Left kidney (tissue), 8 donors: ENCODE measurements at places on chromosomes 2 and 18. TPM values are rescaled to one million over a fixed set of nuclear protein-coding genes. Genes with fewer than 3 reads are reported as not detected.
A peak's percentile ranks its signal among the peaks of the same experiment; 100 is the strongest.

DNA sequence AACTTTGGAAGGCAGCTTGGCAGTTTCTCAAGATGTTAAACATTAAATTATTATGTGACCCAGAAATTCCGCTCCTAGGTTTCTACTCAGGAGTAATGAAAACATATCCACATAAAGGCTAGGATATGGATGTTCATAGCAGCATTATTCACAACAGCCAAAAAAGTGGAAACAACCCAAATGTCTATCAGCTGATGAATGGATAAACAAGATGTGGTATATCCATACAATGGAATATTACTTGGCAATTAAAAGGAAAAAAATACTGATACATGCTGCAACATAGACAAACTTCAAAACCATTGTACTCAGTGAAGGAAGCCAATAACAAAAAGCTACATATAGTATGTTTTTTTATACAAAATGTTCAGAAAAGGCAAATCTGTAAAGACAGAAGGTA is 12.4 kb upstream of the FAM228A start:
- DNase-seq = no peak

- no peak for DNase-seq
These were observed 100.8 kb downstream of the RTN4 start for GRCh38 chr2:54949431-54949830.

DNA sequence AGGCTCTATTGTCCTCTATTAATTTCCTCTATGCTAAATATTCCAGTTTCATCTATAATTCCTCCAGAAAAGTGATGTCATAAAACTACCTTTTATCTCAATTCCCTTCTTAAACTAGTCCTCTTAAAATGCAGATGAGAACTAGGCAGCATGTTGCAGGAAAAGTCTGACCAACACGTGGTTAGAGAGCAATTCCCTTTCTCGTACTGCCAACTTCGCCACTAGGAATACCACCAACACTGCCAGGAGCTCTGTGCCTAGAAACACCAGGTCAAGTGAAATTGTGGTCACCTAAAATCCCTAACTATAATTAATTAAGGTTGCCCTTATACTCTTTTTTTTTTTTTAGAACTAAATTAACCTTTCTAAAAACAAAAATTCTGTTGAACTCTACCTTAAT is 127.7 kb downstream of the PPP1R1C start:
- no peak for DNase-seq

DNA sequence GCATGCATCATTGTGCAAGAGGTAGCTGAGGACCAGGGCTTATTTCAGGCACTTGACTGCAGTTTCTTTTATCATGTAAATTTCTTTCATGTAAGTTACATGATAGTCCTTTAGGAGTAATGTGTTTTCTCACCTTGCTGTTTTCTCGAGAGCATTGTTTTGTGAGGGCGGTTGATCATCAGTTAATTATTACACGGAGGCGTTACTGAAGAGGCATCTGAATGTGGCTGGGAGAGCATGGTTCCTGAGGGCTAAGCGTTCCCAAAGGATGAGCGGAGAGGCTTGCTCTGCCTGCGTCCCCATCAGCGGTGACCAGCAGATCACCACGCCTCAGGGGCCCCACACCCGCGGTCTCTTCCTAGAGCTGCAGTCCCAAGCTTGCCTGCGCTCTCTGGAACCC is 156.1 kb upstream of the NFATC1 start:
- DNase-seq = no peak

DNA sequence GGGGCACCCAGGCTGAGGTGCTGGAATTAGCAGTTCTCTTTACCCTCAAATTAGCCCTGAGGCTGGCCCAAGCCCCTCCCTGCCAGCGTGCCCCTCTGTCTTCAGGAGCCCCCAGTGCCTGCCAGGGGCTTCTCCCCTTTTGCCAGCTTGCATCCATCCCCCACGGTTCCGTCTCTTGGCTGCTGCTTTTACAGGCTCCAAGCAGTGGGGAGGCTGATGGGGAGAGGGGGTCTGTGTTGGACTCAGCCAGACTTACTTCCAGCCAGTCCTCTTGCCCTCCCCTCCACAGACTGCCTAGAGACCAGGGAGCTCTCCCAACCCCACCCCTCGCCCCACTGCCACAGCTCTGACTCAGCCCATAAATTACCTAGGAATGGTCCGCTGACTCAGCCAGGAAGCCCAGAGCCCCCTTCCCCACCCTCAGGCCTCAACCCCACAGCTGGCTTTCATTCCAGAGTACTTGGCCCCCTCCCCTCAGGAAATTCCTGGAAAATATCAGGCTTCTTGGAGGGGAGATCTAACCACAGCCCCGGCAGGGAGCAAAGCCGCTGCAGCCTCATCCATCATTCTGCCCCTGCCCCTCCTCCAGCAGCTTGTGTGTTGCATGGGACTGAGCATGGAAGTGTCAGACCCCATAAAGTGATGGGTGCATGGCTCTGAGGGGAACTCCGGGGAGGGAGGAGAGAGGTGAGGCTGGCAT is 184.6 kb downstream of the ZFP36L2 start:
- DNase-seq = peak; percentile 95

DNA sequence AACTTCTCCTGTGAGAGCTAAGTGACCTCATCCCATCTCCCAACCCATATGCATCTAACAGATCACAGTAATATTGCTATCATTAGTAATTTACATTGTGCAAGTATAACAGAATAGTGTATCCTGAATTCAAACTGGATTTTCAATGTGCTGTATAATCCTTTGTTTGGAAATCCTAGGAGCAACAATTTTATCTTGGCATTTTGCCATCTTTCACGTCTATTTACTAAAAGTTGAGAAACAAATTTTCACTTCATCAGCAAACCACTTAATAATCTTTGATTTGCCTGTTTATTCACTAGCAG is 3.8 kb downstream of the HNRNPLL start:
- no peak for DNase-seq

GRCh38 chr2:138767101-138767500 is 13.1 kb downstream of the NXPH2 start:
- no peak for DNase-seq

DNA sequence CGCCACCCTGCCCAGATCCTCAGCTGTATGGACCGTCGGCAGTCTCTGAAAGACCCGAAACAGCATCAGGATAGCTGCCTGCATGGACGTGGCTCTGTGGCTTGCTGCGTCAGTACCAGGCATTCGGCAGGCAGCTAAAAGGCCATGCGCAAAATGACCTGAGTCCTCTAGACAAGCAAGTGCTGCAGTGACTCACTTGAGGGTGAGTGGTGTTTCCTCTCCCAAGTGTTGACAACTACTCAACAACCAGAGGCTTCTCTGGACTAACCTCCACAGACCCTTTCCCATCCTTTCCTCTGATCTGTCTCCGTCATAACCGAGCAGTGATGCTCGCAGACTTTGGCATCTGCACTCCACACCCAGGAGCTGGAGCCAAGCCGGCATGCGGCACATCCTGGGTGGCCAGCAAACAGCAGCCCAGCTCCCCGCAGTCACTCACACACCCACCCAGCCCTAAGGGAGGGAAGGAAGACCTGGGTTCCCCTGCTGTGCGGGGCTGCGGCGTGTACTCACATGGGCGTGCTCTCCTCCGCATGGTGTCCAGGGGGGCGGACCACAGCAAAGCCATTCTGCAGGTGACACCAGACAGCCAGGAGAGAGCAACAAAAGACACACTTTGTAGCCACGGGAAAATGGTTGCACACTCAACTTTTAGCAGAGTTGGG is 239.3 kb downstream of the TWIST2 start:
- no peak for DNase-seq

GRCh38 chr2:43370146-43370545 is 143.7 kb upstream of the ZFP36L2 start:
- DNase-seq = no peak

- no peak for DNase-seq
These were observed 497 bp downstream of the PLA2R1 start for GRCh38 chr2:160061944-160062291.

- DNase-seq = no peak
These were observed 575.9 kb downstream of the IRS1 start for GRCh38 chr2:226223704-226224103.

DNA sequence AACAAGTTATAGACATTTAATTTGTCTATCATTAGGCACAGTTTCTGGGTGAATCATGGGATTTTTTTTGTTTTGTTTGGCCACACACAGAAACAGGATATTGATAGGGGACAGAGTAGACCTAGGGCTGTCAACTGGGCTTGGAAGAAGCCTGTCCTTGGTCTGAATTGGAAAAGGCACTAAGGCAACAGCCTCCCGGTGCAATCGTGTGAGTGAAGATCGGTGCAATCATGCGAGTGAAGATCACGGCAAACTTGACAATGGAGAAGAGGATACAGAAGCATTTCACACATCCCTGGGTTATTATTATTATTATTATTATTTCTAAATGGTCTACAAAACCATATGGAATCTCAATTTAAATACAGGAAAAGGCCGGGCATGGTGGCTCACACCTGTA is 94.5 kb downstream of the ACKR3 start:
- DNase-seq = no peak

GRCh38 chr2:195500879-195501278 is 156.1 kb upstream of the SLC39A10 start:
- DNase-seq = no peak

CHST10 gene
- polyA plus RNA-seq = 22.0 TPM

CRYGC gene
- not detected for polyA plus RNA-seq

UGT1A8 gene
- polyA plus RNA-seq = not detected

SP5 gene
- 0.47 TPM for polyA plus RNA-seq
